Psoas muscle (tissue), 8 donors: ENCODE measurements at places on chromosomes 7 and 10. TPM values are rescaled to one million over a fixed set of nuclear protein-coding genes. Genes with fewer than 3 reads are reported as not detected.

Gene LRGUK
- 0.32 TPM for total RNA-seq

Gene UMAD1
- total RNA-seq: 18.3 TPM

Gene WIPF3
- 27.2 TPM for total RNA-seq

DNA sequence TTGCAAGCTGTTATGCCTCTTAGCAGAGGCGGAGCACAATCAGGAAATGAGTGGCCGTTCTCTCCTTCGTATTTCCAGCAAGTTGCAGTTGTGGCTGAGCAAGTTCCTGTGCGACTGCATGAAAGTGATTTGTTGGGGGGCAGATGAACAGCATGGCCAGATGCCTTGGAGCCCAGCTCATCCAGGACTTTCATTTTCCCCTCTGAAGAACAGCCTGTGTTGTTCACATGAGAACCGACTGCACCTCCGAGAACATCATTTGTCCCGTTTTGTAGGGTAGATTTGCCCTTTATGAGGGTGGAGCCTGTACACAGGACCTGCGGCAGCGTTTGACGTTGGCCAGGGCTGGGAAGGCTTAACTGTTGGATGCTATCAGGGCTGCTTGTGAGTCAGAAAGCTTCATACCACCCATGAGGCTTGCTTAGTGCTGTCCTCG, 4.4 kb downstream of the BAG3 start:
- H3K27me3 ChIP-seq: no peaks in the 10 kb centered on the region
- peak overlapping the region; percentile 99 for H3K27ac ChIP-seq
- peak overlapping the region; percentile 86 for H3K4me3 ChIP-seq
- peak; percentile 69 for DNase-seq
- H3K36me3 ChIP-seq: no peaks in the 10 kb centered on the region
- peaks cover 55% of the 10 kb centered on the region for H3K4me1 ChIP-seq

- H3K27me3 ChIP-seq: no peaks in the 10 kb centered on the region
- no peaks in the 10 kb centered on the region for H3K36me3 ChIP-seq
- H3K4me1 ChIP-seq: peaks cover 33% of the 10 kb centered on the region
- H3K27ac ChIP-seq: peak overlapping the region; percentile 73
- H3K4me3 ChIP-seq: peak overlapping the region; percentile 48
These were observed 457.6 kb upstream of the KLF6 start for GRCh38 chr10:4242561-4243035.

Gene ARMC3
- total RNA-seq: not detected

- DNase-seq: no peak
- H3K27ac ChIP-seq: no peak overlapping the region
- no peaks in the 10 kb centered on the region for H3K4me1 ChIP-seq
- H3K4me3 ChIP-seq: no peak overlapping the region
- H3K36me3 ChIP-seq: no peaks in the 10 kb centered on the region
These were observed 10.3 kb downstream of the GRIFIN start for GRCh38 chr7:2465928-2466327.

GRCh38 chr7:101133621-101134398, 6.9 kb downstream of the SERPINE1 start:
- H3K4me3 ChIP-seq: no peak overlapping the region
- H3K36me3 ChIP-seq: peaks cover 4% of the 10 kb centered on the region
